ENCODE measurements at places on chromosomes 2 and 18. TPM values are rescaled to one million over a fixed set of nuclear protein-coding genes. Genes with fewer than 3 reads are reported as not detected.

Gene UGT1A4
- not detected for total RNA-seq

Gene CYRIA
- 4.8 TPM for total RNA-seq

Gene KIAA2012
- total RNA-seq, result not detected

Gene ZNF521
- 66.3 TPM for total RNA-seq

Gene TOGARAM2
- 6.0 TPM for total RNA-seq

GRCh38 chr2:41859615-41860514 is 188.0 kb upstream of the PKDCC start:
- DNase-seq, result no peak

GRCh38 chr2:237673130-237674001 is 46.0 kb downstream of the LRRFIP1 start:
- no peak for DNase-seq

GRCh38 chr2:1136067-1136466 is 185.4 kb downstream of the SNTG2 start:
- DNase-seq, result no peak

DNA sequence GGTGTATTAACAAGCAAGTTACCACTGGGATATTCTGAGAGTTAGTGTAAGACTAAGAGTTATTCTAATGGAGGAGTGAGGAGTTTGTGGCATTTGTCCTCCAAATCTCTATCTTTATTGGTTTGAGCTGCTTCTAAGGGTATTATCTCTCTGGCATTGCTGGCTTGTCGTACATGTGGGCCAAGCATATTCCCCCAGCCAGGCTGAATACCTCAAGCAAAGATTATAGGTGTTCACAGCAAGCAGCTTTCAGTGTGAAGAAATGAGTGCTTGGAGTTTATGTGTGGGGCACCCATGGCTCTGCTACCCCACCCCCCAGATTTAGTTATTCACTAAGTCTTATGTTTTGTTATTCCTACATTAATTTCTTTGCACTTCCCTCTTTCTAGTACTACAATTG is 193.6 kb upstream of the FANCL start:
- DNase-seq, result no peak

DNA sequence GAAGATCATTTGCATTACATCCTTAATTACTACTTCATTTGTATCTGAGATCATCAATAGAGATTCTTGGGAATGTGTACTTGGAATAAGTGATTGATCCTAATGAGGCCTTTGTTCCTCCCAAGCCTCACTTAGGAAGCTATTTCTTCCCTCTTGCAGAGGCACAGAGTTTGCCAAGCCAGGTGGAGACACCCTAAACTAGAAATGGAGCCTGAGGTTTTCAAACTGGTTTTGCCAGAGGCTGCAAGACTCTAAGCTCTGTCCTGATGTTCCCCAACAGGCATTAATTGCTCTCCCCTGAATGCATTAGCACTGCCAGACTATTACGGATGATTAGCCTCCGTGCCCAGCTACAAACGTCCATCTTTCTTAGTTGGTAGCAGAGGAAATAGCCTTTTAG is 125.2 kb upstream of the LGALSL start:
- no peak for DNase-seq

GRCh38 chr2:30705711-30706533 is 101.3 kb downstream of the CAPN13 start:
- DNase-seq, result no peak

- DNase-seq, result no peak
These were observed 47.3 kb upstream of the MGAT5 start for GRCh38 chr2:134206573-134206972.

DNA sequence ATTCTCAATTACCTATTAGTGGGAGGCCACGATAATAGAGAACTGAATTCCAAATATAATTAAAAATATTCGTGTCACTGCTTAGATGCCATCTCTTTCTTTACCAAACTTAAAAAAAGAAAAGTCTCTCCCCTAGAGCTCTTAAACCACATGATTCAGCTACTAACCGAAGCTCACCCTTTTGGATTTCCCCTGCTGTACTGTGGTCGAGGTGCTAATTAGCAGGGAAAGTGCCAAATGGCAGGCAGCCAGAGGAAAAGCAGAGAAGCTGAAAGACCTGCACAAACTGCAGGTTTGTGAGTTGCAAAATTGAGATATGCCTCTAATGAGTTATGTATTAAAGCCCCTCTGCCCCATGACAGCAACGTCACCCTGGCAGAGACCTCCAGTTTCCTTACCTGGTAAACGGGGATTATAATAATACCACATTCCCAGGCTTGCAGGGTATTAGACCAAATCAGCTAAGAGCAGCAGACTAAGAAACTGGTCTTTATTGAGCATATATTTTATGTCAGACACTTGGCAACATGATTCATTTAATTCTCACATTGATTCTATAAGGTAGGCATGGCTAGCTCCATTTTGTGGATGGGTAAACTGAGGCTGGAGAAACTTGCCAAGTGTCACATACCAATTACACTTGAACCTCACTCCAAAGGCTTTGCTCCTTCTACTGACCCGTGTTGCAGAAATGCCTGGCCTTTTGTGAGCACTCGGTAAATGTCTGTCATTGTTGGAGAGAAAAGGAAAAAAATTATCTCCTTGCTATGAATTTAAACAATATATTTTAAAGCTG is 259.7 kb downstream of the LPIN1 start:
- peak; percentile 20 for DNase-seq

DNA sequence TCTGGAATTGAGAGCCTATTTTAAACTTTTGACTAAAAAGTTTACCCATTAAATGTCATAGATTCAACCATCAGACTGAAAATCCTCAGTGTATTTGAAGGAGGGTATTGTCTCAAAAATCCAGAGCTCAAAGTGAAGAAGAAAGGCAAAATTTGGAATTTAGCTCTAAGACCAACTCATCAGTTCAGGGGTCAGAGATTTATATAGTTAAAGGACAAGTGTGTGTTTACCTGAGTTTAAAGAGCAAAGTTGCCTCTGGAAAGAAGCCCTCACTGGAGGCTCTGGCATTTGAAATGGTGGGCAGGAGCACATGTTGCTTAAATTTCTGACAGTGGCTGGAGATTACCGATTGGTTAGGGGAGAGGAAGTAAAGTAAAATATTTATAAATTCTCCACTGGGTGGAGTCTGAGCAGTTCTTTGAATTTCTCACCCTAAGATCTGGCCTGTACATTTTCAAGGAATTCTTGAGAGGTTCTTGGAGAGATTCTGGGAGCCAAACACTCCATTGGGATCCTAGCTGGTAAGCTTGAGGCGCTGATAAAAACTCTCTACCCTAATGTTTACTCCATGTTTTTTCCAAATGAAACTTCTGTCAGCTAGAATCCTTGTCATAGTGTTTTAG is at the start of gene KYNU:
TSS of gene KYNU (plus strand) at position 449 of the 623 bp plus-strand sequence. CDS start 7,704 bp downstream, outside the sequence.
- DNase-seq, result no peak

DNA sequence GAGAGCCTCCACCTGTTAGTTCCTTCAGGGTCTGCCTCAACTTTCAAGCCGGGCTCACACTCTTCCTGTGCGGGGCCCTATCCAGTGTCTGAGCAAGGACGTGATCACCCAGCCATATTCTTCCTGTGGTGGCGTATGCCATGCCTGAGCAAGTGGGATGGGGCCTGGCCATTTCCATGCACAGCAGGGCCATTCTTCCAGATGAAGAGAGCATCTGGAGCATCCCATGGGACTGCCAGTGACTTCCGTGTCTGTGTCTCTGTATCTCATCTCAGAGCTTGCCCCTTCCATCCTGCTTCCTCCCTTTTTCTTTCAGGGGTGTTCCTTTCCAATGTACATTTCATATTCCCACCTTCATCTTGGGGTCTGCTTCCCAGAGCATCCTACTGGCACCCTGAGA is 20.2 kb downstream of the SCG2 start:
- no peak for DNase-seq
